ENCODE measurements at places on chromosomes 12 and 14. TPM values are rescaled to one million over a fixed set of nuclear protein-coding genes. Genes with fewer than 3 reads are reported as not detected.

DNA sequence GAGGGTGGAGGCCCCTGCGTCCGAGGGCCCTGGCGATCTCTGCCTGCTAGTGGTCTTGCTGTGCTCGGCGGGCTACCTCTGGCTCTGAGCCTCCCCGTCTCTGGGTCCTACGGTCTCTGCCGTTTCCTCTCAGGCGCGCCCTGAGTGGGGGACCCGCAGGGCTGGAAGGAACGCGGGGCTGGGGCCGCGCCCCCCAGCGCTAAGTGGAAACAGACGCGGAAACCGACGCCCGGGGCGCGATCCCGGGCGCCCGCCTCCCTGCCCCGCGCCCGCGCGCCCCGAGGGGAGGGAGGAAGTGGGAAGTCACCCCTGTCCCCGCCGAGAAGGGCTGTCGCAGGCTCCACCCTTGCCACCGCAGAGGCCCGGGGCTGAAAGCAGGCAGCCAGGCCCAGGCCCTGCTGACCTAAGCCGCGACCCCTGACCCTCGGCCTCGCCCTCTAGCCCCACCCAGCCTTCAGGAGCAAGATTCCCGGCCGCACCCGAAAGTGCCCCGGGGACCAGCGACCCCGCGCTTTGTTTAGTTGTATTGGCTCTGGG is 831 bp downstream of the CRIP1 start:
- no peak for DNase-seq
- H3K4me3 ChIP-seq = peak overlapping the region; percentile 86
- H3K27ac ChIP-seq = peak overlapping the region; percentile 93
- peaks cover 70% of the 10 kb centered on the region for H3K4me1 ChIP-seq
- no peaks in the 10 kb centered on the region for H3K27me3 ChIP-seq

Gene PTCSC3
- not detected for total RNA-seq

Gene MIPOL1
- 4.9 TPM for total RNA-seq

DNA sequence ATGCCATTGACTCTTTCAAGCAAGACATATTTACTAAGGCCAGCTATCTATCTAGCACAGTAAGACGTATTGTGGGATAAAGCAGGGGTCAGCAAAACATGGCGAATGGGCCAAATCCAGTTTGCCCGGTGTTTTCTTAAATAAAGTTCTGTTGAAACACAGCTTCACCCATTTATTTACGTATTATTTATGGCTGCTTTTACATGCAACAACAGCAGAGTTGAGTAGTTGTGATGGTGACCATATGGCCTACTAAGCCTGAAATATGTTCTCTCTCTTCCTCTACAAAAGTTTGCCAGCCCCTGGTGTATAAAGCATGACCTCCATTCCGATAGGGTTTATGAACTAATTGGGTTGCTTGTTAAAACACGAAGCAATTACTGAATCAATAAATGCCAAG is 322.1 kb downstream of the CCDC91 start:
- no peaks in the 10 kb centered on the region for H3K4me1 ChIP-seq
- H3K27ac ChIP-seq = no peak overlapping the region
- no peaks in the 10 kb centered on the region for H3K27me3 ChIP-seq

- peaks cover 6% of the 10 kb centered on the region for H3K27me3 ChIP-seq
- DNase-seq = no peak
- peak overlapping the region; percentile 73 for H3K27ac ChIP-seq
- peak overlapping the region; percentile 15 for H3K4me3 ChIP-seq
- H3K36me3 ChIP-seq = no peaks in the 10 kb centered on the region
Measured at GRCh38 chr14:102544046-102544746, 34.6 kb upstream of the ANKRD9 start.

- no peak for DNase-seq
- H3K27me3 ChIP-seq = no peaks in the 10 kb centered on the region
- H3K4me1 ChIP-seq = peaks cover 15% of the 10 kb centered on the region
- no peak overlapping the region for H3K27ac ChIP-seq
- no peaks in the 10 kb centered on the region for H3K36me3 ChIP-seq
Measured at GRCh38 chr14:93792391-93792790, 4.1 kb upstream of the PRIMA1 start.

Gene CLEC14A
- total RNA-seq = 18.5 TPM

DNA sequence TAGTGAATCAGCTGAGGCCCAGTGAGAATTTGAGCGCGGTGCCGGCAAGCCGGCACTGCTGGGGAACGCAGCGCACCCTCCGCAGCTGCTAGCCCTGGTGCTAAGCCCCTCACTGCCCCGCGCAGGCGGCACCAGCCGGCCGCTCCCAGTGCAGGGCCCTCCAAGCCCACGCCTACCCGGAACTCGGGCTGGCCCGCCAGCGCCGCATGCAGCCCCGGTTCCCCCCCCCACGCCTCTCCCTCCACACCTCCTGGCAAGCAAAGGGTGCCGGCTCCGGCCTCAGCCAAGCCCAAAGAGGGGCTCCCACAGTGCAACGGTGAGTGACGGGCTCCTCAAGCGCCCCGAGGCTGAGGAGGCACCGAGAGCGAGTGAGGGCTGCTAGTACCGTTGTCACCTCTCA is 54.5 kb upstream of the VASH1 start:
- H3K4me3 ChIP-seq = no peak overlapping the region
- no peaks in the 10 kb centered on the region for H3K4me1 ChIP-seq

- H3K4me3 ChIP-seq = peak overlapping the region; percentile 40
- no peak overlapping the region for H3K27ac ChIP-seq
- H3K4me1 ChIP-seq = peaks cover 22% of the 10 kb centered on the region
- H3K36me3 ChIP-seq = no peaks in the 10 kb centered on the region
- DNase-seq = no peak
Measured at GRCh38 chr12:57619434-57620244, 8.4 kb downstream of the ARHGEF25 start.

- H3K4me3 ChIP-seq = no peak overlapping the region
- DNase-seq = no peak
- H3K27me3 ChIP-seq = no peaks in the 10 kb centered on the region
- H3K4me1 ChIP-seq = no peaks in the 10 kb centered on the region
- H3K36me3 ChIP-seq = no peaks in the 10 kb centered on the region
Measured at GRCh38 chr12:22321018-22321605, 13.4 kb downstream of the ST8SIA1 start.

DNA sequence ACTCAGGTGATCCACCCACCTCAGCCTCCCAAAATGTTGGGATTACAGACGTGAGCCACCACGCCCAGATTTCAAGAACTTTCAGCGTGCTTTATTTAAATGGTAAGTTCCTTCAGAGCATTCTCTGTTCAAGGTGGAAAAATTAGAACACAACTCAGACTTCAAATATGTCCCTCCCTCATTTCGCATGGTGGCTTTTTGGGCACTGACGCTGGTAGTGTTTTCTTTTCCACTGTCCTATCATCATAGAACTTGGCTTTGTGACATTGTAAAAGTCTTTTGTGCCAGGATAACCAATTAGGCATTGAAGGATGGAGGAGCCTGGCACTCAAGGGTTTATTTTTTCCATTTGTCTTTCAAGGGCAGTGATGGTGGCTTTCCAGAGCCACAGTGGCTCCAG is 190.8 kb downstream of the NUAK1 start:
- DNase-seq = no peak
- no peak overlapping the region for H3K4me3 ChIP-seq
- no peaks in the 10 kb centered on the region for H3K27me3 ChIP-seq
- H3K4me1 ChIP-seq = no peaks in the 10 kb centered on the region
- H3K36me3 ChIP-seq = no peaks in the 10 kb centered on the region

DNA sequence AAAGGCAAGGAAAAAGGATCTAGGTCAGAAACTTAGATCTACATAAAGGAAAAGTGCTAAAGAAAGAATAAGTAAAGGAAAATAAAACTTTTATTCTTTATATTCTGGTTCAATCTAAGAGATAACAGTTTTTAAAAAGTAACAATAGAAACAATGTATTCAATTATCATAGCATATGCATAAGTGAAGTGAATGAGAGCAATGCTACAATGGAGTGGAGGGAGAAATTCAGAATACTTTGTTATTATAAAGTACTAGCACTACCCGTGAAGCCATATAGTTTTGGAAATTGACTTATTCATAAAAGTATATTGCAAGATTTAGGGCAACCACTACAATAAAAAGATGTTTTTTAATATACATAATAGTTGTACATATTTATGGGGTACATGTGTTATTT is 586.0 kb upstream of the MDGA2 start:
- no peaks in the 10 kb centered on the region for H3K36me3 ChIP-seq
- DNase-seq = no peak
- H3K4me1 ChIP-seq = no peaks in the 10 kb centered on the region
- H3K27ac ChIP-seq = no peak overlapping the region

GRCh38 chr12:60174941-60175340 is 579.1 kb downstream of the SLC16A7 start:
- no peaks in the 10 kb centered on the region for H3K36me3 ChIP-seq
- DNase-seq = no peak
- H3K27ac ChIP-seq = no peak overlapping the region
- H3K27me3 ChIP-seq = no peaks in the 10 kb centered on the region

DNA sequence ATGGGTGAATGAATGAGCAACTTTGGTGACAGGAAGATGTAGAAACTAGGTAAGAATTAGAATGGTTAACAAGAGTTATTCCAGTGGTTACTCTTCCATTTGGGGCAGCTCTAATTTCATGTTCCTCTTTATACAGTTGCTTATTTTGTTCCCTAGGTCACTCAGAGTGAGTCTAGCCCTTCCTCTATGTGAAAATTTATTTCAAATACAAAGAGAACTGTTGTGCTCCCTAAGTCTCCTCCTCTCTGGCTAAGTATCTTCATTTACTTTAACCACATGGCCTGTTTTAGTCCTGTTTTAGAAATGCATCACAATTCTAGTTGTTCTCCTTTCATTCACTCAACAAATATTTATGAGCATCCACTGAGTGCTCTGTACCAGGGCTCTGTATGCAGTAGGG is 51.1 kb upstream of the HIF1A start:
- peaks cover 68% of the 10 kb centered on the region for H3K4me1 ChIP-seq
- no peak overlapping the region for H3K27ac ChIP-seq
- no peaks in the 10 kb centered on the region for H3K27me3 ChIP-seq
- no peaks in the 10 kb centered on the region for H3K36me3 ChIP-seq
- no peak for DNase-seq

GRCh38 chr12:121713257-121713777 is 765 bp downstream of the TMEM120B start:
- H3K27me3 ChIP-seq = no peaks in the 10 kb centered on the region
- no peak for DNase-seq
- H3K4me3 ChIP-seq = peak overlapping the region; percentile 57

DNA sequence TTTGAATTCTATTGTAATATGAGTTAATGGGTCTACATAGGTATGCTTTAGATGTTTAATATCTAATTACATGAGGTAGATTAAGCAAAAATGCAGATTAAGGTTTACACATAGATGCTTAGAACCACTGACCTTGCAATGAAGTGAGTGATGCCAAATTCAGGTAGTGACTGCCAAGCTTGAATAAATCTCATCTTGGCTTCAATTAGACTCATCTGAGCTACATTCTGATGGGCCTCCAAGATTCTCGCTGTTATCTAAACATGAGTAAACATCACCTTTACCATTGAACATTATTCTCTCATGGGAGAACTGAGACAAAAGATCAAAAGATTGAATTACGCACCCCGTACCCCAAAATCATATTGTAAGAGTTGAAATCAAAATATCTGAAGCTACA is 68.8 kb upstream of the GNPNAT1 start:
- no peaks in the 10 kb centered on the region for H3K36me3 ChIP-seq
- no peak overlapping the region for H3K27ac ChIP-seq
- no peaks in the 10 kb centered on the region for H3K4me1 ChIP-seq

DNA sequence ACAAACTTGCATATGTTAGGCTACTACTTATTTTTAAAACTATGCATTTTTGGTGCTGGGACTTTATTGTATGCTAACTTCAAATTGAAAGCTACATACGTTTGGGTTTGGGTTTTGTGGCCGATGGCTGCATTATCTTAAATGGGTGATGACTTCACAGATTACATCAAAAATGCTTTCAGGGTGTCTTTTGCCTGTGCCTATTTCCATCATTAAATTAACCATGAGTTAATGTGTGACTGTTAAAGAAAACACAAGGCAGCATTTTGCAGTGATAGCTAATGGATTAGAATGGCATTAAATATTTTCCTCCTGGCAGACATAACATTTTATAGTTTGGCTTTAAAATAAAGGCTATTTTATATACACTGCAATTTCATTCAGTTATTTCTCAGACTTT is 352.3 kb downstream of the EGLN3 start:
- H3K4me1 ChIP-seq = no peaks in the 10 kb centered on the region
- no peak for DNase-seq
- H3K27me3 ChIP-seq = no peaks in the 10 kb centered on the region
- H3K4me3 ChIP-seq = no peak overlapping the region
- no peak overlapping the region for H3K27ac ChIP-seq

Gene C2CD5
- 28.8 TPM for total RNA-seq

Measured in esophagus squamous epithelium (tissue), 5 donors.